ENCODE measurements at places on chromosomes 7 and 10.

DNA sequence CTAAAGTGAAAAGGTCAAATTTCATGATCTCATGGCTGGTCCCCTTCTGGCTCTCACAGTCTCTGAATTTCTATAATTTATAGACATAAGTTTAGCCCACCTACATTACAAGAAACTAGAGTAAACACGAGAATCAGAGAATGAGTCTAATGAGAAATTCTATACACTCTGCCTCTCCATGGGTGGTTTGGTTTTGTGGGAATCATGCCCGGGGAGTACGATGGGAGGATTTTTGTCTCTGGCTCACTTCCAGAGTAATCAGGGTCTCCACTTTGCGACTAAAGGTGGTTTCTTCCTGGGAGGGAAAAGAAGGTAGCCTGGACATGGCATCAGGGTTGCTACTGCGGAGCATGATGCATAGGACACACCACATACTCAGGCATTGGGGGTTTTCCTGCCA lies 69.7 kb downstream of the MRC1 start:
- no peak for DNase-seq

- DNase-seq = no peak
These were observed 295.4 kb upstream of the FZD8 start for GRCh38 chr10:35937546-35937945.

- no peak for DNase-seq
These were observed 28.2 kb downstream of the PDGFA start for GRCh38 chr7:491292-491957.

DNA sequence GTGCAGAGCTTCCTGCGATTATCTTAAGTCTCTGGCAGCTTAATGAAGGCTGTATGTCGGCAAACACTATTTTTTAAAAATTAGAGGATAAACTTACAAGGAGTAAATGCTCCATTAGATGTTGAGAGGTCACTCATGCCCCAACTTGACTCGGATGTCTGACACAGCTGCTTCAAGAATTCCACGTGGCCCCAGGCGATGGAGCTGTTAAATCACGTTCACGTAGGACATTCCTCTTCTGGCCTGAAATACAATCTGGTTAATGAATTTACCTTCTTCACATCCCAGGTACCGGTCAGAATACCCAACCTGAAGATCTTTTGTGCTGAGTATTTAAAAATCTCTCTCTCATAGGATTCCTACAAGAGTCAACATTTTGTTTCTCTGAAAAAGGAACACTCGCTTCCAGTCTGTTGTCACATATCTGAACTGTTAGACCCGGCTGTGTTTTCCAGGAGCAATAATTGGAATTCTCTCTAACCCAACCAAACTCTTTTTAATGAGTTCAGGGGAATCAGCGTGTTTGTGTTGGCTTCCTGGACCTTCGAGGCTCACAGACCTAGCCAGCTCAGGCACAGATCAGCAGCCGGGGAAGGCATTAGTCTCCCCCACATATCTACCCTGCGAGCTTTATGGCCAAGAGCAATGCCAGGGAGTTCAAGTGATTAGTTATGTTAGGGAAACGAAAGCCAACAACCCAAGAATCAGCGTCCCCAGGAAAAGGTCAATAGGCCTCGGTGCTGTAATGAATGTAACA lies 284.9 kb downstream of the FGFR2 start:
- DNase-seq = no peak

- no peak for DNase-seq
These were observed 343.6 kb downstream of the ACTR3B start for GRCh38 chr7:153103202-153103601.

DNA sequence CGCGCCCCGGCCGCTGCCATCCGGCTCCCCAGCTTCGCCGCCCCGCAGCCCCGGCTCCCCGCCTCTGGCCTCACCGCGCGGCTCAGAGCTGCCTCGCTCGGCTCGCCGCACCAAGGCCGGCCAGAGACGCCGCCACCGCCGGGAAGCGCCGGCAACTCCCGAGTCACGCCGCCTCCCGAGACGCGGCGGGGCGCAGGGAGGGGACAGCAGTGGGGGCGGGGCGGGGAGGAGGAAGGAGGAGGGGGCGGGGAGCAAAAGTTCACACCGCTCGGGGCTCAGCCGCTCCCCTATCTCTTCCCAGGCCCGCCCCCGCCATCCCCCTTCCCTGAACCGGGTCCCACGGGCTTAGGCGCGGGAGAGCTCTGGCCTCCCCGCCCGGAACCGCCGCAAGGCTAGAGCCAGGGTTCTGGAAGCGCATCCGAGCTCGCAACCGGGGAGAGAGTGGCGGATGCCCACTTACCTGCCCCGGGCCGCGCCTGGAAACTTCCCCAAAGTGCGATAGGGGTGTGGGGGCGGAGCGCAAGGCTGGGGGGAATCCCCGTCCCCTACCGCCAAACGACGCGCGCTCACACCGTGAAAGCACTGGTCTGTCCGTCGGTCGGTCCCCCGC lies 1.0 kb downstream of the CHST15 start:
- DNase-seq = peak; percentile 69

GRCh38 chr10:13891128-13892000 lies 304.6 kb downstream of the PRPF18 start:
- DNase-seq = peak; percentile 59

- DNase-seq = no peak
These were observed 700.3 kb downstream of the NRG3 start for GRCh38 chr10:82575318-82575717.

GRCh38 chr7:44750921-44751571 lies 2.4 kb downstream of the ZMIZ2 start:
- no peak for DNase-seq

- DNase-seq = no peak
These were observed 1215.5 kb upstream of the LRRTM3 start for GRCh38 chr10:65710306-65710705.

- no peak for DNase-seq
These were observed 790.7 kb upstream of the COBL start for GRCh38 chr7:52107355-52107754.

GRCh38 chr7:33054261-33054964 lies 8.2 kb downstream of the NT5C3A start:
- DNase-seq = no peak

DNA sequence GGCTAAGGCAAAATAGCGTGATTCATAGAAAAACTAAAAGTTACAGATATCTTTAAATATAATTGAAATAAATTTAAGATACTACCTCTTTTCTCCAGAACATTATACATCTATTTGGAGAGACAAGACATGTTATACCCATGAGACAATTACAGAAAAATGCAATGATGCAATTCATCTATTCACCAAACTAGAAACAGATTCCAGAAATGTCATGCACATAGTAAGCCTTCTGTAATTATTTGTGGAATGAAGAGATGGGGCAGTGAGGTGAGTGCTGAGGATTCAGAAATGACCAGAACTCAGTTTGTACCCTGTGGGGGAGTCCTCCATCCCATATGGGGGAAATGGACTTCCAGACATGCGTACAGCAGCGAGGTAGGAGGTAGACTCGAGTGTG lies 99.4 kb downstream of the MKX start:
- no peak for DNase-seq

GRCh38 chr7:130989101-130989795 lies 255.2 kb upstream of the KLF14 start:
- no peak for DNase-seq

DNA sequence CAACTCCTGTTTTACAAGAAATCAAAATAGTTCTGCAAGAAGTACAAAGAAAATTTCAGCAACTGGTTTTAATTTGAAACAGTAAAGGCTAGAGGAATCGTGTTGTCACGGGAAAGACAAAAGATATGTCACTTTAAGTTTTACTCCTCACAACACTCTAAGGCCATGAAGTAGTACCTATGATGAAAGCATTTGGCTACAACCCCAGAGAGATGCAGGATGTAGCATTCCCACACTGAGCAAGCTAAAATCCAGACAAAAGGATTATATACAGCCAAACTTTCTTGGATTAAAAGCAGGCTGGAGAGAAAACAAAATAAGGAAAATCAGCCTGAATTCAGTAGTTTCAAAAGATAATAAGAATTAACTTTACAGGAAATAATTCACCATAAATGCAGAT lies 245.5 kb upstream of the STEAP1 start:
- DNase-seq = no peak

DNA sequence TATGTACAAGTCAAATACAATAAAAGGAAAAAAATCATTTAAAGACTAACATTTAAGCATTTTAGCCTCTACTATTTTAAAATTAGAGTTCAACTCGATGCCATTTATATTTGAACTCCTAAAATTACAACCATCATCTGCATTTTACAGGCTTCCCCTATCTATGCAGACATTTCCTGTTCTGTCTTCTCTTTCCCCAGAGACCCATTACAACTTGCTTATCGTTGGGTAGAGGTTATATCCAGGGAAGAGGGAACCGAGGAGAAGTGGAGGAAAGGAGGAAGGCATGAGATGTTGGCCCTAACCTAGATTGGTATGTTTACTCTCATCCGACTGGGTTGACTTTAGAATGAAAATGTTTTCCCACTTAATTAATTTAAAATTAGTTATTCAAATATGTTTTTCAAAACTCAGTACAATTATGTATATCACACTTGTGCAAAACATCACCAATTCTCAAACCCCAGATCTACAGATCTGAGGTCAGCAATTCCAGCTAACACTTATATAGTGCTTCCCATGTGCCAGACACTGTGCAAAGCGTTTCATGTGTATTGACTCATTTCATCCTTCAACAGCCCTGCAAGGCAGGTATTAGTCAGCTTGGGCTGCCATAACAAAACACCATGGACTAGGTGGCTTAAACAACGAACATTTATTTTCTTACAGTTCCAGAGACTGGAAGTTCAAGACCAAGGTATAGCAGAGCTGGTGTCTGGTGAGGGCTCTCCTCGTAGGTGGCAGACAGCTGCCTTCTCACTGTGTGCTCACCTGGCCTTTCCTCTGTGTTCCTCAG lies 27.3 kb upstream of the HERPUD2 start:
- no peak for DNase-seq

DNA sequence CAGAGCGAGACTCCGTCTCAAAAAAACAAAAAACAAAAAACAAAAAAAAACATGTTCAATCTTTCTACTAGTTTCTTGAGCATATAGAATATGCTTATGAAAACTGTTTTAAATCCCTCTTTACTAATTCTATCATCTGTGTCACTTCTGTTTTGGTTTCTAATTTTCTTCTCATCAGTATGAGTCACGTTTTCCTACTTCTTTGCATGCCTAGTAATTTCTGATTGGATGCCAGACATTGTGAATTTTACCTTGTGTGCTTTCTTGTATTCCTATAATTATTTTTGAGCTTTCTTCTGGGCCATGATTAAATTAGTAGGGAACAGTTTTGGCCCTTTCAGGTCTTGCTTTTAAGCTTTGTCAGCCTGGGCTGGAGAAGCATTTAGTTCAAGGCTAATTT lies 9.9 kb downstream of the MICU1 start:
- DNase-seq = no peak

GRCh38 chr10:127119936-127120335 lies 76.5 kb downstream of the INSYN2A start:
- peak; percentile 80 for DNase-seq

- peak; percentile 85 for DNase-seq
These were observed 151.0 kb upstream of the NEBL start for GRCh38 chr10:21048068-21048467.

DNA sequence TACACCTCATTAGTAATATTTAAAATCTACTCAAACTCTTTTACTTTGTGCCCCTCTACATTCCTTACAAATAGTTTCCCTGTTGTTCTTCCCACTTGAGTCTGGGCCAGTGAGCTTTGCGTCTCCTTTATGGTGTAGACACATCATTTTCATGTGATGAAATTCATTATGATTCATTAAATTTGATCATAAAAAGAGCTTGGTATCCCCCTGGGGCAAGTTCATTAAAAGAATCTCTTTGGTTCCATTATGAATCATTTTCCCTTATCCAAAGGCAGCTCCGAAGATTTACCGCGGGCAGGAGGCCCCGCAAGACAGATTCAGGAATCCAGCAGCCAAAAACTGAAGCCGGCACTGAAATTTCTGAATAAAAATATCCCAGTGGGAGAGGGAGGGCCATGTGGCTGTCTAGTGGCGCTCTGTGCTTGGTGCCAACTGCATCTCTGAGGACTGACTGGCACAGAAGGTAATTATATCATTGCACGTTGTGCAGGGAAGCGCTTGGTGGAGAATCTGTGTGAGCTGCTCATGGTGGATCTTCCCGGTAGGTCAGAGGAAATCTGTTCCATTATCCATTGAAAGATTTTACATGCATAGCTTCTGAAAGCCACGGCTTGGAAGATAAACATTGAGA lies 151.4 kb upstream of the PITRM1 start:
- DNase-seq = no peak

All from NCI-H526 (cell line).